ENCODE measurements at places on chromosomes 2 and 18.

- no peak for DNase-seq
Measured at GRCh38 chr2:196170606-196171247, 651 bp downstream of the STK17B start.

DNA sequence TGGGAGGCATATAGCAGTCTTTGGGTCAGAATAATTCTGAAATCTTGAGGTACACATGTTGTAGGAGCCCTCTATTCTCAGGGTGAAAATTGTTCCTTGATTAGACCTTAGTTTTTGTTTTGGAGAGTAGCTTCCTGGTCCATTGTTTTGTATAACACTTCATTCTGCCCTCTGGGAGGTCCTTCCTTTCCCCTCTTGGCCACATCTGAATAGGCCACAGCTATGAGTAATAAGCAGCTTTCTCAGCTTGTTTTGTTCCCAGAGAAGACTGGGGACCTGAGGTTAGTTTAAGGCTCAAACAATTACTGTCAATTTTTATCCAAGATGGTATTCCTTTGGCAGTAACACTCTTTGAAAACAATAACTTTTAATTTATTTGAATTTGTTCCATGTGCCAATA is 72.6 kb upstream of the NOL4 start:
- DNase-seq: no peak

- DNase-seq: no peak
Measured at GRCh38 chr18:12598181-12598930, 59.6 kb downstream of the SPIRE1 start.

GRCh38 chr2:17674817-17675216 is 78.8 kb downstream of the SMC6 start:
- DNase-seq: no peak

GRCh38 chr2:134070281-134070741 is 183.6 kb upstream of the MGAT5 start:
- no peak for DNase-seq

- DNase-seq: no peak
Measured at GRCh38 chr2:212495046-212495445, 43.6 kb downstream of the ERBB4 start.

GRCh38 chr18:5175378-5175777 is 21.7 kb downstream of the AKAIN1 start:
- DNase-seq: no peak

DNA sequence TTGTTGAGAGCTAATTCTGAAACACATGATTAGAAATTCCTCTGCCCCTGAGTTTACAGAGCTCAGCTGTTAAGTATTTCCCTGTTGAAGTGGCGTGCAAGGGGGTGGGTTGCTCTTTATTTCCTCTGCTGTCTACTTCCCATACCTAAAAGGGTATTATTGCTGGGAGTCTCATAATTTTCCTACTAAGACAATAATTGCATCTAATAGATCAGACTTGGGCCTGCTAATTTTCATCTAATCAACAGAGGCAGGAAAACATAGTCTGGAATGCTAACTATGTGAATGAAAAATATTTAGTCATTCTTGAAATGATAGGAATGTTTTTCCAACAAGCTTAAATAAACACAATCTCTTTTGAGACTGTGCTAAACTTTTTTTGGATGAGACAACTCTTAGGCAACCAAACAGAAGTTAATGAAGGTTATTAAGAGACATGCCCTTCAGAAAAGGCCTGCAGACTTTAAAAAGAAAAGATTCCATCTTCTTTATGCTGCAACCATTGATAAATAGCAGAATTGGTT is 111.4 kb downstream of the FEZ2 start:
- no peak for DNase-seq

DNA sequence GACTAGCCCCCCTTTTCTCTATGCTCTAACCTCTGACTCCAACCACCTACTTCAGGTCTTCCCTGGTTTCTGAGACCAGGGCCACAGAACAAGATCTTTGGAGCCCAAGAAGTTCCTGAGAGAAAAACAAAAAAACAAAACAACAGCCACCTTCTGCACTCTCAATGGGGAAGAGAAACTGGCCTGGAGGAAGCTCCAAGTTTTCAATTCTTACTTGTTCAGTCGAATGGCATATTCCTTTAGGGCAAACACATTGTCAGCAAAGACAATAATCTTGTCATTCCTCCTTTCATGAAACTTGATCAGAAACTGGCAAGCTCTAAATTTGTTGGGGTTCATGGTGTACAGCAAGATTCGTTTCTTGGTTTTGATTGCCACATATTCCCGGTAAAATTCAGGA is 15.0 kb downstream of the ERCC3 start:
- no peak for DNase-seq

DNA sequence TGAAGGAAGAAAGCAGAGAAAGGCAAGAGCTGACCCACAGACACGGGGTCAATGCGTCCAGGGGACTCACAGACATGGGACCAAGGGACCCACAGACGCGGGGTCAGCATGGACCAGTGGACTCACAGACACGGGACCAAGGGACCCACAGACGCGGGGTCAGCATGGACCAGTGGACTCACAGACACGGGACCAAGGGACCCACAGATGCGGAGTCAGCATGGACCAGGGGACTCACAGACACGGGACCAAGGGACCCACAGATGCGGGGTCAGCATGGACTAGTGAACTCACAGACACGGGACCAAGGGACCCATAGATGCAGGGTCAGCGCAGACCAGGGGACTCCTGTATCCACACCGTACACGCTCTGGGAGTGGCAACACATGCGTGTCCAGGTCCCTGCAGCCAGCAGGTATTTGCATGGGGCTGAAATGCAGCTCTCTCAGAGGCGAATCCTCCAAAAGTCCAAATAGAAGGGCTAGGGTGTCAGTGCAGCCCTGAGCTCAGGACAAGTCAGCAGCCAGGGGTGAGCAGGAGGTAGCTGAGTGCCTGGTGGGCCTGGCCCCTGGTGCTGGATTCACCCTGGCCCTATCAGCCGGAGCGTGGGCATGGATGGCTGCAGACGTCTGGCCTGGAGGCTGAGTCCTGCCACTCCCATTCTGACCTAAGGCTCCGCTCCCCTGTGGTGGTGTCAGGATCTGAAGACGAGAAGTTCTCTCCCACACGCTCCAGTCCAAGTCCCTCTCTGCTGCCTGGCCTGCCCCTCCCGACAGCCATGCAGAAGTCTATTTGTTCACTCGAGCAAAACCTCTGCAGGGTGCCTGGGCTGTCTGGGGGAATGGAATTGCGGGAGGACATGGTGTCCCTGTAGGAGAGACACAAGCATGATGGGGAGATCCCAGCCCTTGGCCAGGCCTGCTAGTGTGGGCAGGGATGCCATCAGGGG is 28.5 kb downstream of the TMEM18 start:
- DNase-seq: no peak

- DNase-seq: no peak
Measured at GRCh38 chr18:23889907-23890306, 124.6 kb upstream of the TTC39C start.

GRCh38 chr2:71611781-71612527 is 158.6 kb downstream of the DYSF start:
- no peak for DNase-seq

GRCh38 chr2:158042245-158042644 is 59.4 kb upstream of the UPP2 start:
- no peak for DNase-seq

DNA sequence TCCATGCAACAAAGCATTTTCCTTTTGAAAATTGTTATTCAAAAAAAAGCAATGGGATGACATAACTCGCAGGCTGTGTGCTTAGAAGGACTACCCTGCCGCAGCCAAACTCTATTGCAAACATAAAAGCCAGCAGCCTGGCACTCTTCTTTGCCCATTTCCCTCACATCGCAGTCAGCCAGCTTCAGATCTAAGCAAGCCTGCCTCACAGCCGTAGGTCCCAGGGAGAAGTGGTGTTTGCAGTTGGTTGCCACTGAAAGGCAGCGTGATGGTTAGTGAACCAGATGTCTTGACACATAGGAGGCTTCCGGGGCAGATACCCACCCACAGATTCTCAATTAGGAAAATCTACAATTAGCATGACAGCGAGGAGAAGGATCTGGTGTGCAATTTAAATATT is 655.2 kb downstream of the RNF144A start:
- peak; percentile 61 for DNase-seq

- DNase-seq: peak; percentile 79
Measured at GRCh38 chr2:2291500-2292260, 39.4 kb downstream of the MYT1L start.

- no peak for DNase-seq
Measured at GRCh38 chr2:224658780-224659405, 57.3 kb downstream of the CCDC195 start.

DNA sequence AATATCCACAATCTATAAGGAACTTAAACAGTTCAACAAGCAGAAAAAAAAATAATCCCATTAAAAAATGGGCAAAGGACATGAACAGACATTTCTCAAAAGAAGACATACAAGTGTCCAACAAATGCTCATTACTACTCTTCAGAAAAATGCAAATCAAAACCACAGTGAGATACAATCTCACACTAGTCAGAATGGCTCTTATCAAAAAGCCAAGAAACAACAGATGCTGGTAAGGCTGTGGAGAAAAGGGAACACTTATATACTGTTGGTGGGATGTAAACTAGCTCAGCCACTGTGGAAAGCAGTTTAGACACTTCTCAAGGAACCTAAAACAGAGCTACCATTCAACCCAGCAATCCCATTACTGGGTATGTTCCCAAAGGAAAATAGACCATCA is 7.2 kb upstream of the CRYGB start:
- no peak for DNase-seq

DNA sequence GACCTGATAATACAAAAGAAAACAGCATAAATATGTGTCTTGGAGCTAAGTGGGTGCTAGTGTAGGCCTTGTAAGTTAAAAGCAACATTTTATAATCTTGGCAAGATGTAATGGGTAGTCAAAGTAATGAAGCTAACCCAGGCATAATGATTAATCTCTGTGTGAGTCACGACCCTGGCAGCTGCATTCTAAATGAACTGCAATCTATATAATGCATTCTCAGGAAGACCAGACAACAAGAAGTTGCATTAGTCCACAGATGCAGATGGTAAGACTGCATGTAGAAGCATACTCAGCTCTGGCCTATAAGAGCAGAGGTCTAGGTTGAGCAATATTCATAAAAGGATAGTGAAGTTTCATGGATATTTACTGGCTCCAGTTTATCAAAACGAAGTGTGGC is 85.6 kb upstream of the ETAA1 start:
- no peak for DNase-seq

DNA sequence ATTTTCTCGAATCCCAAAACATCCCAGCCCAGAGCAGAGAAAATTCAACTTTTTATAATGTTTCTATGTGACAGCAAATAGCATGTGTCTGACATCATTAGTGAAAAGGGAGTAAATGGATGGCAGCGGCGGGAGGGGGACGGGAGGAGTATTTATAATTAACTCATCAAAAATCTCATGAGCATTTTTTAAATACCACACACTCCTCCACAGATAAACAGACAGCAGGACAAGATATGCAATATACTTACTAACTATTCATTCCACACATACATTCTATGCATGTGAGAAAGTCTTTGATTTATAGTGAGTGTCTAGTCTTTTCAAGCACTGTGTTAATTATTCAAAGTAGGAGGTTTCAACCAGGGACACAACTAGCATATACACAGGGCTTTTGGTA is 107.6 kb downstream of the LRP2 start:
- no peak for DNase-seq

DNA sequence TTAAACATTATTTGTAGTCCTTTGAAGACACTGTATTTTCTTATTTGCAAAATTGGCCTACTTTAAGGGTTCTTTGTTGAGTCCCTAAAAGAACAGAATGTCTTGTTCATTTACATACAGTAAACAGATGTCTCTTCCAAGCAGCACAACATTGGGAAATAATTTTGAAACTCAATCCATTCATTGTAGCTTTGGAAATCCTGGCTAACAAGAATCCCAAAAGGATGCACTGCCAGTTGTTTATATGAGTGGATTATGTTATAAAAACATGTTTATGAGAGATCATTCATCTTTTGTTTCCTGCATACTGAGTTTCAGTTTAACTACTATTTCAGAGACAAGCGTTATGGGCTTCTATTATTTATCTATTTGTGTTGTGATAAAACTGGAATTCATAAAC is 499.3 kb downstream of the PID1 start:
- no peak for DNase-seq

DNA sequence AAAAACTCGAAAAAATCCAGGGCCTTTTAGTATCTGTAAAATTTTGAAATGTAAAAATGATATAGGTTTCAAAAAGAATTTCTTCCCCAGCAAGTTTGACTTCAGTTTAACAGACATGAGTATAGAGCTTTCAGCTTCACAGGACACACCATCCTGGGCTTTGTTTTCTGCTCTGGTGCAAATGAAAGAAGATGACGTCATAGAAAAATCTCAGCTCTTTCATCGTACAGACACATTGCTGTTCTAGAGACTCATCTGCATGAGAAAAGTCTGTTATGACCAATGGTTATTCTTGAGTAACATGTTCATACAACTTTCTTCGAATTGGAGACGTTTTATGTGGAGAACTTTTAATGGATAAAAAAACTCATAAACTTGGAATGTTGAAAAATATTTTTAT is 111.7 kb upstream of the DYNAP start:
- DNase-seq: no peak

GRCh38 chr2:41709702-41710599 is 337.9 kb upstream of the PKDCC start:
- no peak for DNase-seq

GRCh38 chr2:143140864-143141661 is 11.8 kb downstream of the ARHGAP15 start:
- DNase-seq: no peak

DNA sequence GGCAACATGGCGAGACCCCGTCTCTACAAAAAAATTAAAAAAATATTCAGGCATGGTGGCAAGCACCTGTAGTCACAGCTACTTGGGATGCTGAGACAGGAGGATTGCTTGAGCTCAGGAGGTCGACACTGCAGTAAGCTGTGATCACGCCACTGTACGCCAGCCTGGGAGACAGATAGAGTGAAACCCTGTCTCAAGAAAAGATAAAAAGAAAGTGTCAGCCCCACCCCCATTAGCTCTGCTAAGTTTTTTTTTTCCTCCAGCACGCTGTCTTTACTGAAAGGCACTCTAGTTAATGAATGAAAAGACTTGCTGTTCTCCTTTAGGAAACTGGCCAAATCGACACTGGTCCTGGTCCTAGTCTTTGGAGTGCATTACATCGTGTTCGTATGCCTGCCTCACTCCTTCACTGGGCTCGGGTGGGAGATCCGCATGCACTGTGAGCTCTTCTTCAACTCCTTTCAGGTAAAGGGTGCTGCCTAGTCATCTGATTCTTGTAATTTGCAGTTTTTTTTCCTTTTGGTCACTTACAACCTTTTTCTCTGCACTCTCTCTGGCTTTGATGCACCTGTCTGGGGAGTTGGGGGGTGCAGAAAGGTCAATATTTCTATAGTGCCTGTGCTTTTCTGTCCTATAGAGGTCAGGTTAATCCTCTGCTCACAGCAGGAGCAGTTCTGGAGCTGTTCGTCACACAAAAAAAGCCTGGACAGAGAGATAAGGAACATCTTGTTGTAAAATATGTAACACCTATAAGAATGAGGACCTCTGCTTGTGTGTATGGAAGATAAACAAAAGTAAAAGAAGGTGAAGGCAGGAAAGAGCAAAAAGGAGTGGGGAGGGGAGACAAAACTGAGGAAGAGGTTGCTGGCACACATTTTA is 82.3 kb downstream of the PTH2R start:
- DNase-seq: no peak

- DNase-seq: no peak
Measured at GRCh38 chr2:181164699-181165098, 184.3 kb downstream of the UBE2E3 start.

GRCh38 chr2:159462201-159462785 is 154.1 kb downstream of the BAZ2B start:
- DNase-seq: no peak

- DNase-seq: no peak
Measured at GRCh38 chr2:214035091-214035852, 375.6 kb upstream of the VWC2L start.

Measured in SHP77 (cell line).